ENCODE measurements at places on chromosomes 12 and 14.

- DNase-seq, result no peak
Observed at GRCh38 chr12:4115570-4115969, 158.0 kb upstream of the CCND2 start.

DNA sequence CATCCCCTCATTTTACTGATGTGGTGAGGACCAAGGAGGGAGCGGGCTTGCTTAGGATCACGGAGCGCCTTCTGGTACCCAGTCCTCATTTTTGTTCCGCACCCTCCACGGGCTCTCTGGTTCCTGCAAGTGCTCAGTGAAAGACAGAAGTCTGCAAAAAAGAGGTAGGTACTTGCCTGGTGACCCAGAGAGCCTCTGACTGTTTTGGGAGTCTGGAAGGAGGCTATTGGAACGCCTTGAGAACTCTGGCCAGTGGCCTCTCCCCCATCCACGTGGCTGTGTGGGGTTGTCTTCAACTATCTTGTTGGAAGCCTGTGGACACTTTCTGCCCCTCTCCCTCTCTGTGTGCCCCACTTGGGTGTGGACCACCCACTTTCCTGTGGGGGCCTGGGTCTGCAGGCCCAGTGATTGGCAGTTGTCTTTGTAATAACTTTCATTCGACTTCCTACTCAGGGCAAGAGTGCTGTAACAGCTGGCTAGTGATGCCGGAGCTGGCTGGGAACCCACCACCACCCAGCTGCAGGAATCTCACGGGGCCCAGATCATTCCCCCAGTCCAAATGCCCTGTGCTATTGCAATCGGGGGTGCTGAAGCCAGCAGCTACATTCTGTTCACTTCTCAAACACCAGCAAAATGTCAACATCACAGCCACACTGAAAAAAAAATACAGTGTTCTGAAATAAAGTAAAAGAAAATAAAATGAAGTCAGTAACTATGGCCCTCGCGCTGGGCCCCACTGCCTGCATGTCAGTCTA is 122.8 kb downstream of the PRMT8 start:
- DNase-seq, result no peak

DNA sequence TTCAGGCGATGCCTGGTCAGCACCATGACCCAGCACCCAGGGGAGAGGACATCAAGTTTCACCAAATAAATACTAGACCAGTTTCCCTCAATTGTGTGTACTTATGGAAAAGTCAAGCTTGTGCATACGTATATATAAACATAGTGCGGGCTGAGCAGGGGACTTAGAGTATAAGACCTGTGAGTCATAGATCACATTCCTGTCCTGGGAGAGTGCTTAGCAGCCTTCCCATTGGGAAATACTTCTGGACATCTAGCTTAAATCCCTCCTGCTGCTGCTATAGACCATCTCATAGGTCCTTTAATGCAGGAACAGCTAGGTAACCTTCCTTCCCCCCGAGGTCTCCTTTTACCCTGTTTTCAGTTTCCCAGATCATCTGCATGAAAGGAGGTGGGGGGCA is 51.9 kb downstream of the PRMT8 start:
- no peak for DNase-seq

GRCh38 chr12:87376722-87377121 is 652.5 kb downstream of the C12orf50 start:
- DNase-seq, result no peak

DNA sequence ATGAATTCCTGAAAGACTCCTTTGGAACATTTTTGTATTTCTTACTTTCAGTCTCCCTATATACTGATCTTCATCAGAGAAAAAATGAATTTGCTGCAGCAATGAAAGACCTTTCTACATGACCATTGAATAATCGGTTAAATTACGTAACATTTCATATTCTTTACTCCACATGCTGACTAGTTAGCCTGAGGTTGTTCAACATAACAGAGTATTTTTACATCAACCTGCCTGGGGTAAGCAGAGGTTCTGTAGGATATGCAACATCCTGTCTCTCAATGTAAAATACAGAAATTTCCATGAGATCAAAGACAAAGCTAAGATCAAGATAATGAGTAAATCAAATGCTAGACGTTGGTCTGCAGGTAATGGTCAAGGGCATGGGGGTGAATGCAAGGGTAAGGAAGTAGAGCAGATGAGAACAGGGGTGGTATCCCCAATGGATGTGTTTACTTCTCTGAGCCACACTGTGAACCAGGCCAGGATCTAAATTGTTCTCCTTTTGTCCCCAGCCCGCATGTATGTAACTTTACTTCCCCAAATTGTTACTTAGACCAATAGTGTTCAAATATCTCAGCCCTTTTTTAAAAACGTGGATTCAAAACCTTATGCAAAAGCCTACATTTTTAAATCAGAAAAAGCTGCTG is 45.4 kb downstream of the DUSP6 start:
- DNase-seq, result no peak

- no peak for DNase-seq
Observed at GRCh38 chr12:30088259-30088995, 304.7 kb upstream of the TMTC1 start.

- peak; percentile 25 for DNase-seq
Observed at GRCh38 chr12:102528111-102528510, 47.7 kb upstream of the IGF1 start.

Measured in GM03348 (cell line).